ENCODE measurements at places on chromosomes 3 and 15. TPM values are rescaled to one million over a fixed set of nuclear protein-coding genes. Genes with fewer than 3 reads are reported as not detected.
A peak's percentile ranks its signal among the peaks of the same experiment; 100 is the strongest.

Gene CCDC71
- total RNA-seq = 32.8 TPM

Gene PLSCR1
- total RNA-seq = 44.2 TPM

DNA sequence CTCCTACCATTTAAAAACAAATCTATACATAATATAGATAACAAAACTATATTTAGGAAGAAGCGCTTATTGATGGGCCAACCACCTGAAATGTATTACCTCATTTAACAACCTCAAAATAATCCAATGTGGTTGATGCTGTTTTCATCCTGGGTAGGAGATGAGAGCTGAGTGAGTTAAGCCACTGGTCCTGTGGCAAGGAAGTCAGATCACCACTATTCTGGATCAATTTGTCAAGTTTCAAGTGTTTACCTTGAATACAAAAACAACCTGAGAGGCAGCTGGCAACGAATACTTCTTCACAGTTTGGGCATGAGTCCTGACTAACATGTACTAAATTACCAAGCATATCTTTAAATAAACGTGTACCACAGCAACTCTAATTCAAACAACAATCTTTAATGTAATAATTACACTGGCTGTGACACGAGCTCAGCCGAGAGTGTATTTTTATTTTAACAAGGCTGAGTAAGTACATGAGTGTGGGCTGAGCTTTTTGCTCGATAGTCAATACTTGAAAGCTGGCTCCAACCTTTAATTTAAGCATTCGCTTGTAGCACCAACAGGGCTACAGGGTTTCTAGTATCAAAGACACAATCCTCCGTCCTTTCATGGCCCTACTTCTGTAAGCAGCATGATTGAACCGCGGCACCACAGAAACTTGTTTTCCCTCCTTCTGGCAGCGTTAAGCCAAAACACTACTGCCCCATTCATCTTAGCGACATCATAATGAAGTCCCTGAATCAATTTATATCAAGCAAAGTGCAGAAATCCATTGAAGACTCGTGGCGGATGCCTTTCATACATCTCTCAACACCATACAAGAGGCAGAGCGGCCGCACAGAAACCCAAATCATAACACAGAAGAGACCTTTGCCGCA, 93.8 kb upstream of the ICE2 start:
- DNase-seq = no peak

Gene TGM5
- not detected for total RNA-seq

GRCh38 chr3:29901097-29901496, 620.2 kb downstream of the RBMS3 start:
- DNase-seq = no peak

DNA sequence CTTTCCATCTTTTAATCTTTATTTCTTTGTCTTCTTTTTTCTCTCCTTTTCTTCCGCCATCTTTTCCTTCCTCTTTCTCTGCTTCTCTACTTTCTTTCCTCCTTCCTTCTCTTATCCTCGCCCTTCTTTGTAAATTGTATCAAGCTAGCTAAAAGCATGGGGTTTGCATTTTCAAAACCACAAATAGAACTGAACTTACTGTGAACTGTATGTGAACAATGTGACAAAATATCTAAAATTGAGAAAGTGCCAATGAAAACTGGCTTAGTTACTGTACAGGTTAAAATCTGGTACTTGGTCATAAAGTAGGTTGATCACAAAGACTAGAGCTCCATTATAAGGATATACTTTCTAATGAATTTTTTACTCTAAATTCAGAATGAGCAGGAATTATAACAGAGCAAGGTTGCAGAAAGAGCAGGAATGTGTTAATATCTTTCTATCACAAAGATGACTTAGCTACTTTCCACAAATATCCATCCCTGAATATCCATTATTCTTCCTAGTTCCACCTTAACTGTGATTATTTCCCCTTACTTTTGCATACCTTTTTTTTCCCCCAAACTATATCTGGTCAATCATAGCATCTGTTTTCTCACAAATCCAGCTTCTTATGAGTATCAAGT, 122.4 kb downstream of the LSAMP start:
- no peak for DNase-seq

- no peak for DNase-seq
Observed at GRCh38 chr15:100759106-100759505, 120.5 kb upstream of the ALDH1A3 start.

Gene CFAP91
- 0.96 TPM for total RNA-seq

DNA sequence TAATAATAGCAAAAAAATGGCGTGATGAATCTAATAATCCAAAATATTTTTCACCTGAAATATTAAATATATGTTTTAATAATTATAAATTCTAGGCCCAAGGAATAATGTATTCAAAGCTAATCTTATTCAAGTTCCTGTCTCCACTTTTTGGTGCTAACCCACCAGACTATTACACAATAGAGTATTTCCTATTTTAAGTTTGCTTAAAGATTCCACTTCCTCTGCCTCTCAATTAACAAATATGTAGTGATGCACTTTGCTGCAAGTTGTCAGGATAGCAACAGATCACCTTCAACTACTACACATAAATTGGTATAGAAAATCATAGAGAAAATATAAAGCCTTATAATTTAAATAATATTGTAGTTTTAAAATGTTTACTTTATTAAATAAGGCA, 467.5 kb downstream of the C3orf38 start:
- no peak for DNase-seq

DNA sequence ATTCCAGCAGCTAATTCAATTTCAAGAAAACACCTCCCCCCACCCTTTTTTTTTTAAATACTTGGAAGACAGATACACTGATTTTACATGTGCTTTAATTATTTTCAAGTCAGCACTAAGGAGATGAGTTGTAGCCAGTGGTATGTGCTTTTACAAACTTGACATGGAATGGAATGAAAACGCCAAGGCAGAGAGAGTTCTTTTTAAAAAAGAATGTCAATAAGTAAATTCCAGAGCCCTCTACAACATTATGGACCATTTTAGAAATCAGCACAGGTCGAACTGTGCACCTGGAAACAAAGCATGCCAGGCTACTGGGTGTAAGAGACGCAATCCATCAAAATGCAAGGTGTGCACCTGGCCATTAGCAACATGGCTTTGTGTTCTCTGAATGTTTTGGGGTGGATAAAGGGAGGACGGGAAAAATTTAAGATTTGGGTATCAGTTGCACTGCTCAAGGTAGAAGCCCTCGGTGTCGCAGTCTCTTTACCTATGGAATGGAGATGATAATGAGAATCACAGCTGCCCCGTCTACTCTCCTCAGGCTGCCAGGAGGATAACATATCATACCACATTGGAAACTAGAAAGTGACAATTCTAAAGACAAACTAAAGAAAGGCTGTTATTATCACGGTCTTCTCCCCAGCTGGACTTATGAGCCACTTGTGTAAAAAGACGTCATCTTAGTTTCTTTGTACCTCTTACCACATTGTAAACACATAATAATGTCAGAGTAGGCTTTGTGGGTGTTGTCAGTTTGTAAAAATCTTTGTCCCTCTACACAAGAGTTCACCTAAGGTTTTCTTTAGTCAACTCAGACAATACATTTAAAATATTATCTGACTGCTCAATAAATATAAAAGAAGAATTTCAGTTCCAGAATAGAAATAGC, 107.4 kb upstream of the PRICKLE2 start:
- no peak for DNase-seq

Gene TMEM212
- not detected for total RNA-seq

DNA sequence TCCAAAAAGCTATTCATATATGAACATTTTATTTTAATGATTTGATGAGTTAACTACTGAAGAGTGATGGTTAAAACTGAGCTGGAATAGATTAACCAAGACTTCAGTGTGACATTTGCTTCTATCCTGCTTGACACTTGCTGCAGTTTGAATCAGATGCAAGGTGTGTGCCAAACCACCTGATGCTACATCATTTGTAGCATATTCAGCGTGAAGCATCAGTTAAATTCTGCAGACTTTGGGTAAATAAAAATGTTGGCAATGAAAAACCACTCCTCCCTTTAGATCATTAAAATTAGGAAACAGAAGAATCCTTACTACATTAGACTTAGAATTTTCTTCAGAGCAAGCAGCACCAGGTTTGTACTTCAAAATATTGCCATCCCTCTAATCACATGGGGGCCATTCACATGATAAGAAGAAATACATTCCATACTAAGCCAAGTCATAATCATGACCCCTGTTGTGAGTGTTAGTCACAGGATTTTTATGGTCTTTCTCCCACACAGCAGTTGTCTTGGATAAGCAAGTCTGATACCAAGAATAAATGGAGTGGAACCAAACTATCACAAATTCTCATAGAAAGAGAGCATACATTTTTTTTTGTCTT, 160.7 kb upstream of the TNIK start:
- peak; percentile 7 for DNase-seq

Gene STAC
- total RNA-seq = not detected

DNA sequence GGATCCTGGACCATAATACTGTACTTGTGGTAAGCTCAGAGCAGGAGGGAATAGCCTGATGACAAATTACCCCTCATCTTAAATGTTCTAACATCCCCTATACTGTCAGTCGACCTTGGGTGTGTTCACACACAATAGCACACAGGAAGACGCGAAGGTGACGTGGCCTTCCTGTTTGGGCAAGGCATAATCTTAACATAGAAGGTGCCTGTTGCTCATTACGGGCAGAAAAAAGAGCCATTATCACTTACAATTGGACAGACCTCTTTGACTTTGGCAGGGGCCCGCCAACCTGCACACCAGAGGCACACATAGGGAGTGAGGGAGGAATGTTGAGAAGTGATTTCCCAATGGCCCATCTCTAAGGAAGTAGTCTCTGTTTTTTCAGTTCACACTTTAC, 144.2 kb downstream of the ANO10 start:
- no peak for DNase-seq

- DNase-seq = no peak
Observed at GRCh38 chr3:53248161-53248560, 7.7 kb downstream of the TKT start.

DNA sequence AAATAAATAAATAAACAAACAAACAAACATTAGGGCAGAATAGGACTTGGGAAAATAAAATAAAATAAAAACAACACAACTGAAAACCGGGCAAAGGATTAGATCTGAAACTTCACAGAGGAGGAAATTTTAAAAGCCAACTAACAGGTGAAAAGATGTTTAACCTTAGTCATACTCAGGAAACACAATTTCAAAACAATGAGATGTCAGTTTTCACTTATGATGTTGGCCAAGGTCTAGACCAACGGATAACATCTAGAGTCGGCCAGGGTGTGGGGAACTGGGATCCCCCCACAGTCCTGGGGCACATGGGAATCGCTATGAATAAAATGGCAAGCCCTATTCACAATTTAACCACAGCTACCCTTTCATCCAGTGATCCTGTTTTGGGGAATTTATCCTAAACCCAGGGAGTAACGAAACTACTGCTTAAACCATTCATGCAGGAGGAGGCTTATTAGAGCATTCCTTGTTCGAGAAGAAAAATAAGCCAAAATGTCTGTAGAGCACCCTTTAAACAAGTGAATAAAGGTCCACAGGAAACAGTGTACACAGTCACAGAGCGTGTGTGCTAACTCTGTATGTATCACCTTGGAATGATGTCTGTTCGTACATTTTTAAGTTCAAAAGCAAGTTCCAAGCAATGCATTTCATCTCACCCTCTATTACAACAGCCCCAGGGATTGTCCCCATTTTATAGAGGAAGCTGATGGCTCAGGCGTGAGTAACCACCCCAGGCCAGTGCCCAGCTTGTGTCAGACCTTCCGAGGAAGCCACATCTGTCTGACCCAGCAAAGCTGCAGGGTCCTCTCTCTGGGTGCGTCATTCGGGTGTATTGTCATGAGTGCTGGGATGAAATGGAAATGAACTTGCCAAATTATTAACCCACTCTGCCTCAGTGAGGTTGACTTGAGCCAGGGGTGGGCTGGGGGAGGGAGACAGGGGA, 6.3 kb upstream of the ANPEP start:
- DNase-seq = peak; percentile 6

Gene ARHGAP11A
- 102 TPM for total RNA-seq

- DNase-seq = no peak
Observed at GRCh38 chr15:29129926-29130325, 139.7 kb downstream of the NSMCE3 start.

Gene ETV5
- total RNA-seq = 89.7 TPM

GRCh38 chr15:55372701-55373440, 35.3 kb downstream of the CCPG1 start:
- no peak for DNase-seq

DNA sequence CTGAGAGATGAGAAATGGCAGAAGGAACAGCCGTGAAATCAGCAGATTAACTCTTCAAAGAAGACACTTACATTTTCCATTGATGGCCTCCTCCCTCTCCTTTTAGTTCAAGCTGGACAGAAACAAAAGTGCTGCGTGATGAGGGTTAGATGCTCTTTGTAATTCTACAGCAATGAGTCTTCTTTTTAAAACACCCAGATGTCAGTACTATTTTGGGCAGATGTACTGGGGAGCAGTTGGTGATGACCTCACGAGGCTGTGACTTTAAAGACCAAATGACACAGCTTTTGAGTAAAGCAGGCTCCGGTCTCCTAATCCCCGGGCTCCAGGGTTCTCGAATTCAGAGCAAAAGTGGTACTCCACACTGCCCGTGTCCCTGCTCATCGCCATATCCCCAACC, 198.2 kb downstream of the SLCO3A1 start:
- no peak for DNase-seq

- no peak for DNase-seq
Observed at GRCh38 chr15:44144184-44144583, 50.9 kb downstream of the FRMD5 start.

DNA sequence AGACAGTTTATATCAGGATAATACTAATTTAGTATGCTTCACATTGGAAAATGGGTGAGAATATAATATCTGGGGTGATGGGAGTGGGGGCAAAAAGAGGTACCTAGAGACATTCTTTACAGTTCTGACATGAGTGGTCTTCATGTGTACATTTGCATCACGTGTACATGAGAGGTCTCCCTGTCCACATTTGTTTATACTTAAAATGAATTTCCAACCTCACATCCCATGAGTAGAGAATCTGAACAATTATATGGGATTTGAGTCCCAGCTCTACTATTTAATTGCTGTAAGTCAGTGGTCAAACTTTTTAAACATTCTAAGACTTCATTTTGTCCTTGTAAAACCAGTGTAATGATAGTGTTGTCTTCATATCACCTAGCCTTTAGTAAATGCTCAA, 408.4 kb downstream of the NAALADL2 start:
- DNase-seq = no peak

DNA sequence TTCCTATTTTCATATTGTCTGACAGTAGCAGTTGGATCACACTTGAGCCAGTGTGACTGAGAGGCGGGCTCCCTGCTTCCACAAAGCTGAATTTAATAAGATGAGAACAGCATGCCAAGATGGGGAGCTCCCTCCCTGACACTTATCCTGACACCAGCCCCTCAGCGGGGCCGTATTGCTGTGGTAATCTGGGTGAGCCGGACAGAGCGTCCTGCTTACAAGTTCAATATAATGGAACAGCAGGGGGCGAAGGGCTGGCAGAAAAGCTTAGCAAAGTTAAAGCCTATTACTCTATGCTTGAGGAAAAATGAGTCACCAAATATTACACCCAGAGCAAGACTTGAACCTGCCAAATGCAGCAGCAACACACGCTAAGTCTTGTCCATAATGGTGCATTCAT, 163.8 kb upstream of the CMC1 start:
- DNase-seq = peak; percentile 12

- DNase-seq = no peak
Observed at GRCh38 chr3:63864008-63864964, 619 bp downstream of the ATXN7 start.

All from HCT116 (cell line).